Kidney (tissue), 22 donors: ENCODE measurements at places on chromosomes 6 and 20. TPM values are rescaled to one million over a fixed set of nuclear protein-coding genes. Genes with fewer than 3 reads are reported as not detected.

PTCRA gene
- not detected for polyA plus RNA-seq

VSX1 gene
- not detected for polyA plus RNA-seq

GPX5 gene
- not detected for polyA plus RNA-seq

EFCAB8 gene
- polyA plus RNA-seq, result not detected

RAET1G gene
- polyA plus RNA-seq, result 1.3 TPM

- DNase-seq, result no peak
Observed at GRCh38 chr6:31775633-31776484, 1.3 kb downstream of the VWA7 start.

DNA sequence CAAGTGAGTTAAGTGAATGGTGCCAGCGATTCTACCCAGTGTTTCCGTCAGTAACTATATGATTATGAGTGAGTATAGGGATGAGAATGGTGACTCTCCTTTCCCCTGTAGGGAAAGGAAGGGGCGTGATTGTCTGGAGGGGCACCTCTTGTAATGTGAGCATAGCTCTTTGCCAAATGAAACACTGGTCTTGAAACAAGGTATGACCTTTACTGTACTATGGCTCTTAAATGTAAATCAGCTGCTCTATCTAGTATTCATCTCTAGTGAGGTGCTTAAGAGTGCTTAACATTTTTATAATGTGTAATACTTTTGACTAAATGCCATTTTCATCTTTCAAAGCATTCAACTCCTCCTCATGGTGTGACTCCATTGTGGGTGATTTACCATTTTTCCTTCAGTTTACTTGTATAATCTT, 11.0 kb downstream of the PANK2 start:
- DNase-seq, result no peak

GRCh38 chr6:17038316-17038715, 63.5 kb upstream of the STMND1 start:
- DNase-seq, result no peak

DNA sequence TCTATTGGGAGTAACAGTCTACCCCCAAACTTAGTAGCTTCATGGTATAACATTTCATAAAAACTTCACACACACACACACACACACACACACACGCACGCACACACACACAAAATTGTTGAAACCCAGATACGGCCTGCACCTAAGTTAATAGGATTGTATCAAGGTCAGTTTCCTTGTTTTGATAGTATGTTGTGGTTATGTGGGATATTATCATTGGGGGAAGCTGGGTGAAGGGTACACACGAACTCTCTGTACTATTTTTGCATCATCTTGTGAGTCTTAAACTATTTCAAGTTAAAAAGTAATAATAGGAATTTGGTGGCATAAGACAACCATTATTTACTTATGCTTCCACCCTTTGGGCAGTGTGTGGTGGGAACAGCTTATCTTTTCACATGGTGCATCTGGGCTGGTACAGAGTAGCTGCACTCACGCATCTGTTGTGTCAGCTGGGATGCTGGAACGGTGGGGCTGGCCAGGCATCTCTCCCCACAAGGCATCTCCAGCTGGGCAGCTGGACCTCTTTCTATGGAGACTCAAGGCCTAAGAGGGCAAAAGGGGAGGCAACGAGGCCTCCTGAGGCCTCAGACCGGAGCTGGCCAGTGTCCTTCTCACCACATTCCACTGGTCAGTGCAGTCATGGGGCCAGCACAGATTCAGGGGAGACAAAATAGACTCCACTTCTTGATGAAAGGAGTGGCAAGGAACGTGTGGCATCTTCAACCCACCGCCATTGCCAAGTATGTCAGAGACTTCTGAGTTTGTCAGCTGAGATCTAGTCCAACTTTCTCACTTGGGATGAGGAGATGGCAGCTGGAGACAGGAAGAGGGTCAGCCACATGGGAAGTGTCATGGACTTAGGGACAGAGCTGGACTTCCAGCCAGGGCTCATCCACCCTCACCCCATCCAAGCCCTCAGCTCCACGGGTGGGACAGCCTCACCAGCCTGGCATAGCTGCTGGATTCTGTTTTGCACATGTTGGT, 20.5 kb upstream of the IP6K3 start:
- DNase-seq, result no peak

GRCh38 chr6:15960740-15961634, 167.9 kb upstream of the MYLIP start:
- no peak for DNase-seq

- DNase-seq, result no peak
Observed at GRCh38 chr6:1285556-1285955, 26.3 kb upstream of the FOXQ1 start.

GRCh38 chr6:36570264-36570663, 23.0 kb upstream of the STK38 start:
- no peak for DNase-seq

DNA sequence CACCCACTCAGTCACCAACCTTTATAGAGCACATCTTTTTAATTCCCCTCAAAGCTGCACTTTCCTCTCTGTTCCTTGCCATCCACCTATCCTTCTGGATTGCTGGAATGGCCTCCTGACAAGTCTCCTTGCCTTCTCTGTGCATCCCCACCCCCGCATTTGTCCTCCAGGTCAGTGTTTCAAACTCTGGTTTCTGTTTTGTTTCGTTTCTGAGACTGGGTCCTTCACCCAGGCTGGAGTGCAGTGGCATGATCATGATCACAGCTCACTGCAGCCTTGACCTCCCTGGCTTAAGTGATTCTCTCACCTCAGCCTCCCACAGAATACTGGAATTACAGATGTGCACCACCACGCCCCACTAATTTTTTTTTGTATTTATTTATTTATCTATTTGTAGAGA, 96.2 kb downstream of the PLCB1 start:
- DNase-seq, result no peak

GRCh38 chr6:37251211-37251780, 6.3 kb upstream of the TBC1D22B start:
- no peak for DNase-seq

GRCh38 chr6:90583836-90584481, 2.9 kb downstream of the MAP3K7 start:
- no peak for DNase-seq
